GM23338 (cell line): ENCODE measurements at places on chromosomes 13 and 19.
A peak's percentile ranks its signal among the peaks of the same experiment; 100 is the strongest.

DNA sequence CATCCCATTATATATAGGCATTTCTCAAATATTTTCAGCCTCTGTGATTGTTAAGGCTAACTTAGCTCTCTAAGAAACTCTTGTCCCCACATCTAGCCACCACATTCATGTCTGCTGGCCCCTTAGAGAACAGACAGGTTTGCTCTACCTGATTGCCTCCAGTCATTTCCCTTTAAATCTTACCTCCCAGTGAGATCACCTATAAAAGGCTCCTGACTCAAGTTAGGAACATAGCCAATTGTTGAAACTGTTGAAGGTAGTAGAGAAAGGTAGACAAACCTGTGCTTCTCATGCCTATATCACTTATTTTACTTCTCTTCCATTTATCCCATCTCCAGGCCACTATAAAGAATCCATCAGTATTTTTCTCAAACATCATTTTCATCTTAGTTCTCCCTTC lies 771.4 kb downstream of the DIAPH3 start:
- DNase-seq = no peak

DNA sequence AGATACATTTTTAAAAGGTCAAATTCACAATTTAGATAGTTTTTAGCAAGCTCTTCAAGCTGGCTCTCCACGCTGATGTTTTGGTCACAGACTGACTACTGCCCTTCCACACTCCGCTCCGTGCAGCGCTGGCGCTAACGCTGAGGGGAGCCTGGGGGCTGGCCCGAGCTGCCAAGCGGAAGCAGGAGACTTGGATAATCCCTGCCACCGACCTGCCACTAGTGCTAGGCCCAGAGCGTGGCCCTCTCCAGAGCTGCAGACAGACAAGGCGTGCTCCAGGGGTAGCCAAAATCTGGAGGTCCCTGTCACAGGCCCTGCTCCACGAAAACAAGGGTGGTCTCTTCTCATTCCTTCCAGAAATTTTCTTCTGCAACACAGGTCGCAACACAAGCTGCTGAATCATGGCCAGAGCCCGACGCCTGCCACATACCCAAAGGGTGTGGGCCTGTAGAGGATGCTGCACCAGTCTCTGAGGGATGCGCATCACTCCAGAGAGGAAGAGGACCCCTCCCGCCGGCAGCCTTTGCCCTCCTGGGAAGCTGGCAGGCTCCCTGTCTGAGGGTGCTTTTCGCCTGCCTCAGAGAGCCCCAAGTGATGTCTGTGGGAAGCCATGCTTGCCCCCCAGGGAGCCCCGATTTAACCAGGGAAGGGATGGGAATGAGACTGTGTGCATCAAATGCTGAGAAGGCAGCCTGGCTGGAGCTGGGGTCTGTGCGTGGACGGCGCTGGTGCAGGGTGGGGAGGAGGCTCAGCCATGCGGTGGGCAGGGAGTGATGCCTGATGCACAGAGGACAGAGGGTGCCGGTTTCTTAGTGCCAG lies 21.6 kb downstream of the CAPS start:
- DNase-seq = no peak

GRCh38 chr13:97224544-97225300 lies 2.6 kb downstream of the MBNL2 start:
- DNase-seq = peak; percentile 69

DNA sequence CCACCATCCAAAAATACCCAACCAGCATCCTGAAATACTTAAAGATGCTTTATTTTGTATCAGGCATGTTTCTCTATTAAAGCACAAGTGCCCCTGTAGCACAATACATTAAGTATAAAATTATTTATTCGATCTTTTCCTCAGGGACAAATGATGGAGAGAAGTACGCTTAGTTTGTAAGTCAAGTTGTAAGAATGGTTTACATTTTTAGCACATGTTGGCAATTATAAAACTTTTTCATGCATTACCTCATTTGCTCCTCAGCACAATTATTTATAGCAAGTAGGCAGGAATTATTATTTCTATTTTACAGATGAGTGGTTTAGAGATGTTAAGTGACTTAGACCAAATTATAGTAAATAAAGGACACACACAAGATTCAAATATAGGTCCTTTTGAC lies 232.6 kb upstream of the HTR2A start:
- DNase-seq = no peak

DNA sequence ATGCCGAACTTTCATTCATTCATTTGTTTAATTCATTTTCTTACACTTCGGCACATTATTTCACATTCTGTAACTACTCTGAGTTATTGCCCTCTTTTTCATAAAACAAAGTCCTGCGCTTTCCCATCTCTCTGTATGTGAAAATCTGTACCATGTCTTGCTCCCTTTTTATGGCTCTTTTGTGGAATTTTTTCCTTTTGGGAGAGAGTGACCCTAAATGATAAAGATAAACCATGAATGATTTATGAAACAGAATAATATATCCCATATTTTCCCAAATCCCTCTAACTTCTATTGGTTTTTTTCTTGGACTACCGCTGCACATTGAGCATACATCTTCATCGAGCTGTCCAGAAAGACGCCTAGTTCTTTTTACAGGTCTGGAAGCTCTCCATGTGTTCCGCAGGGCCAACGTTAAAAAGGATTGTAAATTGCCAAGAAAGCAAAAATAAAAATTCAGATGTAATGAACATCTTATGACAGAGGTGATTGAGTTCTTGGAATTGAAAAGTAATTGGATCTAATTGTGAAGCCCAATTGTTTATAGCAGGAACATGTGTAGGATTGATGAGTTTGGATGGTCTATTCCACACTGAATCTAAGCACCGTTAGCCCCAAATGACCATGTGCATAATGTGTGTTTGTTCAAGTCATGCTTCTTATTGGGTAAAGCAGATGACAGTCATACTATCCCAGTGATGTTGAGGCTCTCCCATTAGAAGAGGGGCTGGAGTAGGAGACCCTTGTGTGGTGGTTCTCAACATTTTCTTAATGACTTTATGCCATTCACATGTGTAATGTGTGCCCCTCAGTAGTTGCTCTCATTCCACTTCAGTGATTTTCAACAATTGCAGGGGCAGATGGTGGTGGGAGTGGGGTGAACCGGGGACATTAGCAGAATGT lies 378.9 kb downstream of the DLEU7 start:
- DNase-seq = no peak

DNA sequence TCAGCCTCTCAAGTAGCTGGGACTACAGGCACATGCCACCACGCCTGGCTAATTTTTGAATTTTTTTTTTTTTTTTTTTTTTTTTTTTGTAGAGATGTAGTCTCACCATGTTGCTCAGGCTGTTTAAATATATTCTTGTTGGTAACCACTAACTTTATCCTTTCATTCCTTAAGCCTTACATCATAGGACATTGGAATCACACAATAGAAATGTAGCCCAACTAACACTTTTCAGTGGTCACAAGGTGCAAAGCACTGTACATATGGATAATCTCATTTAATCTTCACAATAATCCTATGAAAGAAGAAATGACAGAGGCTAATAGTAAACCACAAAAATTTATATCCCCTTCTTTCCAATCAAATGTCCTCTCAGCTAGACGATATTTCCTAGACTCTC lies 417.8 kb upstream of the DACH1 start:
- DNase-seq = no peak
